GM23338 (cell line): ENCODE measurements at places on chromosomes 7 and 10.
A peak's percentile ranks its signal among the peaks of the same experiment; 100 is the strongest.

GRCh38 chr7:69710768-69711438, 112.6 kb downstream of the AUTS2 start:
- DNase-seq: peak; percentile 51

DNA sequence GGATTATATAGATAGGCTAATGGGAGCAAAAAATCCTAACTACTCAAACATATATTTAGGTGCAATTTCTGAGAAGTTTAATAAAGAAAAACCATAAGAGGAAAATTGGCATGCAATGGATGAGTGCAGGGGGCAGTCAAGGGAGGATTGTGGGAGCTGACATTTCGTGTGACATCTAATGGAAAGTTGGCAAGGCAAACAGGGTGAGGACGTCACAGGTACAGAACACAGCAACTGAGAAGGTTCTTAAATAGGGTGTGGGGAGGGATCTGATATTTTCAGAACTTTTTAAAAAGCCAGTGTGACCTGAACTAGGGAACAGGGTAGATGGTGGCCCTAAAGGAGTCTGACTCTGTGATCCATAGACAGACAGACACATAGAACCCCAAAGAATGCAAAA, 194.9 kb upstream of the GLI3 start:
- no peak for DNase-seq

DNA sequence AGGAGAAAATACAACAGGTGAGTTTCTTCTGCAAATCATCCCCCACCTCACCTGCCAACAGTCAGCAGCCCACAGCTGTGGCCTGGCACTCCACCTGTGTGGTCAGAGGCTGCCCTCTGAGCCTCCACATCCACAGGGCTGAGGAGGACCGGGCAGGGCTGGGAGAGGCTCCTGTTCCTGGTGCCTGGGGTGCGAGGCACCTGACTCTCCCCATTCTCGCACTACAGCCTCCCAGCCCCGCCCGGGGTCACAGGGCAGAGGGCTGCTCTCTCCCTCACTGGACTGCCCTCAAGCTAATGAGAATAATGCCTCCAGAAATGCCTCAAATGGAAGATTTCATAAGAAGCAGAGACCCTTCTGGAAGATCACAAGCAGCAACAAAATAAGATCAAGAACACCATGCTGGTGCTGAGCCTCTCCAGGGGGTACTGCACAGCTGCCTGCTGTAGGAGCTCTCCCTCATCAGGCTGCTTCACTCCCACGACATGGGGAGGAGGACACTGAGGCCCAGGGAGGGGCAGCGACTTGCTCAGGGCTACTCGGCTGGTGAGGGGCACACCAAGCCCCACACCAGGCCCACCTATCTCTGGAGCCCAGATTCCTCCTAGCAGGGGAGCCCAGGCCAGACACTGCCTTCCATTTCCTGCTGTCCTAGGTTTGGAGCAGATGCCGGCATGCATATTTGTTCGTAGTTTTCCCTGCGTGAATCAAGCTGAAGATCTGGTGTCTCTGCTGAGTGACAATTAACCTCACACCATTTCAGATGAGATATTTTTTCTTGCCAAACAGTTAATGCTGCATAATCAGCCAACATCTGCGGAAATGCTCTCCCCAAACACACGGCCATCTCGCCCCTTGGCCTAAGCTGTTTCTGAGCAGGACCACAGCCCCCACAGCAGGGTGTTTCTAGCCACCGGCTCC, 76.5 kb downstream of the FAM53B start:
- DNase-seq: no peak

DNA sequence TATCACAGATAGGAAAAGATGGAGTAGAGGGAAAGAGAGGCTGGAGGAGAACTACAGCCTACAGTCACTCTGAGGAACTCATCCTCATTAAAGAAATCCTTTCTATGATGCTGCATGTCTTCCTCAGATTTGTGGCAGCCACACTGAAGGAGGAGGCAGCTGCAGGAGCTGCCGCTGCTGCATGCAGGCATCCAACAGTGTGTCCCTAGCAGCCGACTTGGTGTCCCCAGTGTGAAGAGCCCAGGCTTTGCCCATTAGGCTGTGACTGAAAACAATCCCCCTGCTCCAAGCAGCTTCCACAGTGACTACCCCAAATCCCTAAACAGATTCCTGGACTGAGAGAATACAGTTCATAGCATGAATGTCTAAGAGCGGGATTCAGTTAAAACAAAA, 23.1 kb downstream of the SKIDA1 start:
- DNase-seq: no peak

- no peak for DNase-seq
Measured at GRCh38 chr10:70457759-70458305, 16.4 kb upstream of the NODAL start.

- peak; percentile 58 for DNase-seq
Measured at GRCh38 chr7:21256310-21256877, 171.5 kb upstream of the SP4 start.

GRCh38 chr7:138468244-138469123, 8.4 kb downstream of the TRIM24 start:
- DNase-seq: no peak

GRCh38 chr10:62079885-62080559, 178.5 kb downstream of the ARID5B start:
- no peak for DNase-seq

DNA sequence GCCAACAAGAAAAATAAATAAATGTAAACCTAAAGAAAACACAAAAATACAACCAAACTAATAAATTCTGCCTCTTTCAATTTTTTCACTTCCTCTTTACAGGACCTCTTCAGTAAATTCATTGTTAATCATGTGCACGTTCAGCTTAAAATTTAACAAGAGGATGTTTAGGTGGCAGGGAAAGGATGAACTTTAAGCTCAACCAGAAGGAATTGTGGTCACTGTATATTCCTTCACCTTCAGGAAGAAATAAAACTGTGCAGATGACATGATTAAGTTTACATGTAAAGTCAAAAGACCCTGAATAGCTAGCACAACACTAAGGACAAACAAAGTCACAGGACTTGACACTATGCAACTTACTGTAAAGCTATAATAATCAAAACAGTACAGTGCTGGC, 33.0 kb downstream of the KIF5B start:
- DNase-seq: no peak

DNA sequence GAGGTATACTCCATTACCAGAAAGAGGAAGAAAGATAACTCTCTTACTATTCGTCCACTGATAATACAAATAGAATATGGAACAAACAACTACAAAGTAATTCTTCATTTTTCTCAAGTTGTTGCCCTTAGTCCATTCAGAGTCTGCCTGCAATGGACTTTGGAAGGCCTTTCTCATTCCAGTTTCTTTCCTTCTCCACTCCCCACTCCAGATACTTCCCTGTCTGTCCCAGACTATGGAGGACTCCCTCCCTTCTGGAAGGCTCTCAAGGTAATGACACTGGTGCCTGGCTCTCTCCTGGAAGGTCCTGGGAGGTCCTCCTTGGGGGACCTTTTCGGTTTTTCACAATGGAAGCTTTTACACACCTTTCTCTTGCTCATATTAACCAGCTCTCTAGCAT, 167.8 kb downstream of the SDHAF3 start:
- DNase-seq: no peak

- DNase-seq: no peak
Measured at GRCh38 chr10:48279081-48279751, 4.7 kb upstream of the FRMPD2 start.

DNA sequence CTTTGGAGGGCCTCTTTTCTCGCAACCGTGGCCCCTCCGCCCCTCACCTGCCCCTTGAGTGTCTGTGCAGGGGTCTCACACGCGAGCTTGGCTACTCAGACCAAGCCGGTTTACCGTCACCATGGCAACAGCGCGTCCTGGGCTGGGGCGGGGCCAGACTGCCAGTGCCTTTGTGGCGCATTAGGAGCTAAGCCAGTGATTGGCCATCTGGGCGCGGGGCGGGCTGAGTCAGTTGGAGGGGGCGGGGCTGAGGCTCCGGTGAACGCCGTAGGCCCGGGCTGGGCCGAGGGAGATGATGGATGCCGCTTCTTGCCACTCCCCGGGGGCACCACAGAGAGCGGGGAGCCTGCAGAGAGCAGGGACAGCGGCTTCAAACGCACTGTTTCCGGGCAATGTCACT, 48.7 kb upstream of the FXYD4 start:
- peak; percentile 99 for DNase-seq

DNA sequence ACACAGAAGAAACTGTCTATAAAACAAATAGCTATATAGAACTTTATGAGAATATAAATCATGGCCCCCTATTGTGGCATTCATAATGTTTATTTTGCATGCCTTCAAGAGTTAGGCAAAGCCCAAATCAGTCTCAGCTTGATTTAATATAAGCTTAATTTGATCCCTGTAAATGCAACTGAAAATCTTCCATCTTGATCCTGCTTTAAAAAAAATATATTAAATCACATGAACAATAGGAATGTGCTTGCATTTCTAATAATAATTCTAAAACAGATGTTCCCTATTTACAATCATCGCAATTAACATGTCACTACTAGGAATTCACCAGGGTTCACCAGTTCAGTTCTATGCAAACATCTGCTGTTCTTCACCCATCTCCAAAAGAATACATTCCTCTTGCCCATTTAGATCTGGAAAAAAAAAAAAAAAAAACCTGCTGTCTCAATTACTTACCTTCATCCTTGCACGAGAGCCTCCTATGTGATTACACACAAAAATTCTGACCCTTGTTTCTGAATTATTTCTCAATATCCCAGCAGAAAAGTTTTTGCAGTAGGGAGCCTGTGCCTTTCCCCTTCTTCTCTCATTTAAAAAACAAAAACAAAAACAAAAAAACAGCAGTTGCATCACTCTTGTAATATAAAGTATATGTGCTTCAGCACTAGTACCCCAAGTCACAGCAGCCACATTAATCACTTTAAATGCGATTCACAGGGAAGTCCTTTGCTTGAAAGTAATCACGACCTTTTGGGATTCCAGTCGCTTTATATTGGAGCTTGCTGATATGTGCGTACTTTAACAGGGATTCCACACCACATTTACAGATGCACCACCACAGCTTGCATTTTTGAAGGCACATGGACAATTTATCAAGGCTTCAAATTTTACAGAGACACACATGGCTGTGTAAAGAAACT, 194.8 kb upstream of the KMT2E start:
- DNase-seq: no peak

GRCh38 chr10:44180321-44181168, 204.4 kb downstream of the CXCL12 start:
- DNase-seq: no peak

DNA sequence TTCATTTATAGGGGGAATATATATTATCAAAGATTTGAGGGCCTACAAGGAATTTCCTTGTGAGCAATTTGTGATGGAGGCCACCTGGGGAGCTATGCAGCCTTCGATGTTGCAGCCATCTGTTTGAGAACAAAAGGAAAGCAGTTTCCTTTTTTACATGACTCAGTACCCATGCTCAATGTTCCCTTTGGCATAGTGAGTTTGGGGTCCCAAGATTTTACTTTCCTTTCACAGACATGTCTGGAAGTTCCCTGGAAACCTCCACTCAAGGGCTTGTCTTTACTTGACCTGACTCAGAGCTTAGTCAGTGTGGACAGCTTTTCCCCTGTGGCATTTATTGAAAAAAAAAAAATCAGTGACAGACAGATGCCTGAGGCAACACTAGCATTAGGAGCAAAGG, 73.5 kb upstream of the VIPR2 start:
- DNase-seq: no peak

DNA sequence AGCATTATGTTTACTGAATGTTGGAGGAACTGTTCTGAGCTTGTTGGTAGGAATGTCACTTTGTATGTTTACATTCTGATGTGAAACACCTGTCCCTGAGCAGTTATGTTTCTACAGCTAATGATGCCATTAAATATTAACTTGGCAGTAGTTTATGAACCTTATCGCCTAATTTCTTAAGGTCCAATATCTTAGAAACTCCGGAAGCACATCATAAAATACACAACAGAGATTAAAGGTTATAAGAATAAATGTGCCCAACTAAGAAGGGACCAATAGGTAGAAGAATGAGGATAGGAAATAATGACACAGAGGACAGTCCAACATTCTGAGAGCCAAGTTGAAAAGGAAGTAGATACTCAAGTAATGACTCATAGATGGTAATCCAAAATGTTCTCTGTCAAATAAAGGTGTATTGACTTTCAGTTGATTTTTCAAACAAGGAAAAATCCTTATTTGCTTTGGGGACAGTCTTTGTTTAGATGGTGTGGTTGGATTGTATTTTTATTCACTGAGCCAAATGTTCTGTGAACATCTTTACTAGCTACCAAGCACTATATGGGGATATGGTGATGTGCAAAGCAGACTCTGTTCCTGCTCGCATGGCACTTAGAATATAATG, 31.9 kb downstream of the LCOR start:
- no peak for DNase-seq

GRCh38 chr7:80387634-80388193, 124.2 kb downstream of the GNAT3 start:
- peak; percentile 17 for DNase-seq

DNA sequence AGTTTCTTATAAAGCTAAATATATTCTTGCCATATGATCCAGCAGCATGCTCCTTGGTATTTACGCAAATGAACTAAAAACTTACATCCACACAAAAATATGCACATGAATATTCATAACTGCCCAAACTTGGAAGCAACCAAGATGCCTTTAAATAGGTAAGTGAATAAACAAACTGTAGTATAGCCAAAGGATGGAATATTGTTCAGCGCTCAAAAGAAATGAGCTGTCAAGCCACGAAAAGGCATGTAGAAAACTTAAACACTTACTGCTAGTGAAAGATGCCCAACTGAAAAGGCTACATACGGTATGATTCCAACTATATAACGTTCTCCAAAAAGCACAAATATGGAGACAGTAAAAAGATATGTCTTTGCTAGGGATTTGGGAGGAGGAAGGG, 12.7 kb downstream of the THSD7A start:
- no peak for DNase-seq

GRCh38 chr7:112361154-112361553, 89.1 kb upstream of the IFRD1 start:
- no peak for DNase-seq

GRCh38 chr10:6123532-6123931, 34.7 kb downstream of the RBM17 start:
- no peak for DNase-seq

DNA sequence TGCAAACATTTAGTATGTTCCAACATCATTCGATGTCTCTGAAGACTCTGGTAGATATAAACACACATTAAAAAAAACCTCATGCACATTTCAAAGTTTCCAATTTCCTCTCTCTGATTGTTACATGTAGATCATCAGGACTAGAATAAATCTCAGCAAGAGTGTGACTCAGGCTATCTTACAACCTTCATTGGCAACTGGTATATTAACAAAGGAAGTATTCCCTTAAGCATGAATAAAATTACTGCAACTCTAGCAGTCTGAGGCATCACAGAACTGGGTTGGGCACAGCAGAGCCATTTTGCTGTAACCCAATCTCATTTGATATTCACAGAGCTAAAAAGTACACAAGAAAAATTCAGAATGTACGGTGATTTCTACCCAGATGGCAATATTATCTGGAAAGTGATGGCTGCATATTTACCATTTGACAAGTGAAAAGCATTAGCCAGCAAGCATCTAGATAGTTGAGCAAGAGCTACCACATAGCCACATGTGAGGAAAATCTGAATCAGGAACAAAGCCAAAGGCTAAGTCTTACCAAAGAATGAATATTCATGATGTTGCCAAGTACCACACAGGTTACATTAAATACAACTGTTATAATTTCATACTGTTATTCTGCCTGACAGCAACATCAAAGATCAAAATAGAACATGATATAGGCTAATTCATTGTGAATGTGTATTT, 232.2 kb downstream of the CRPPA start:
- no peak for DNase-seq

GRCh38 chr7:82616059-82616728, 172.6 kb upstream of the CACNA2D1 start:
- no peak for DNase-seq
